ENCODE measurements at places on chromosomes 5 and 9.

- DNase-seq: no peak
Observed at GRCh38 chr5:160260006-160260775, 30.9 kb downstream of the FABP6 start.

- DNase-seq: no peak
Observed at GRCh38 chr5:154042766-154043165, 4.0 kb downstream of the MFAP3 start.

DNA sequence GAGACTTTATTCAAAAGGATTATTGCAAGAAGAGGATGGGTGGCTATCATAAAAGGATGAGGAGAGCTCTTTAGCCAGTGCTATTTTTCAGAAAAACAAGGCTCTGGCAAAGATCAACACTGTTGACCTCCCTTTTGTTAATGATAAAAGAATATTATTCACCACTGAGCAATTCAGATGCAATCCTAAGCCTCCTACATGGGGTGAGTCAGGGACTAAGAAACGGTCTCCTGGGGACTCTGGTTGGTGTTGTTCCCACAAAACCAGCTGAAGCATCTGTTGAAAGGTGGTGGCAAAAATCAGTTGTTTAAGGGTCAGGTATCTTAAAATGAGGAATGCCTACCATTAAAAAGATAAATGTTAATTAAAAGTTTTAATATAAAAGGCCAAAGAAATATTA lies 7.7 kb upstream of the GCNT1 start:
- no peak for DNase-seq

DNA sequence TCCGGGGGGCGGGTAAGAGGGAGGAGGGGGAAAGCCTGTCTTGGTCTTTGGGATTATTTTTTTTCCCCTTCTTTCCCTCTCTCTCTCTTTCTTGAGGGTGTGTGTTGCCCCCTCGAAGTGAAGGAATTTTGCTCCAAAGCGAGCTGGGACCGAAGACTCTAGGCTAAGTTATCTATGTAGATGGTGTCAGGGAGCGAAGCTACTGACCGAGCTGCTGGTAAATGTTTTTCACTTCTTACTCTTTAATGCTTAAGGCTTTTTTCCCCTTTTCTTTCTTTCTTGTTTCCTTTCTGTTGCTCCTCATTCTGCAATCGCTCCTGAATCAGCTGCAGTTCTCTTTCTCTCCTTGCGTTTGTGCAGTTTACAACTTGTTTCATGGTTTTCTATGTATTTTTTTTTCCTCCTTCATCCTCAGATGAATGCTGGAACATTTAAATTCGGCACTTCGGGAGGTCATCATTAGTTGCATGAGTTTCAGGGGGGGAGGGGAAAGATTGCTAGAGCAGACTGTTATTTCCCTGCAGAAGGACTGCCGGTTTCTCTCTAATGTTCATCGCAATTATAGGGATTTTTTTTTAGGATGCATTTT lies 1312.0 kb upstream of the WWC1 start:
- no peak for DNase-seq

DNA sequence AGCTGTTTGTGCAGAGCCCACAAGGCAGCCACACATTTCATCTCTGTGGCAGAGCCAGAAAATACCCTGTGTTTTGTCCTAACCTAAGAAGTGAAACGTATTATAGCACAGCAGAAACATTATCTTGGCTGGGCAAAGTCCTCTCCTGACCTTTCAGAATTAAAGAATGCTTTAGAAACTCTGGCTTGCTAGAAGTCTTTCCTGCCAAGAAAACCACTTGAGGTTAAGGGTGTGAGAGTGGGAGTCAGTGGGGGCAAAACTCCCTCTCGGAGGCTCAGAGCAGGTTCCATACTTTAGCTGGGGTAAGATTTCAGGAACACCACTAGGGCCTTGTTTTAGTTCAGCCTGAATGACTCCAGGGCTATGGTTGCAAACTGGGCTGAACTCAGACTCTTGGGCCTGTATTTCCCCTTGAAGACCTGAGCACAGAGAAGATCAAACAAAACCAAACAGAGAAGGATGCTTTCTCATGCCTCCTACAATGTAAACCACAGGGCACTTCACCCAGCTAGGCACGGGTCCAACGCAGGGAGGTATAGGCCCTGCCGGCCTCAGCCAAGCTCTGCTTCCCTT lies 48.0 kb downstream of the ZNF366 start:
- no peak for DNase-seq

- no peak for DNase-seq
Observed at GRCh38 chr5:56429110-56429561, 196.0 kb upstream of the ANKRD55 start.

DNA sequence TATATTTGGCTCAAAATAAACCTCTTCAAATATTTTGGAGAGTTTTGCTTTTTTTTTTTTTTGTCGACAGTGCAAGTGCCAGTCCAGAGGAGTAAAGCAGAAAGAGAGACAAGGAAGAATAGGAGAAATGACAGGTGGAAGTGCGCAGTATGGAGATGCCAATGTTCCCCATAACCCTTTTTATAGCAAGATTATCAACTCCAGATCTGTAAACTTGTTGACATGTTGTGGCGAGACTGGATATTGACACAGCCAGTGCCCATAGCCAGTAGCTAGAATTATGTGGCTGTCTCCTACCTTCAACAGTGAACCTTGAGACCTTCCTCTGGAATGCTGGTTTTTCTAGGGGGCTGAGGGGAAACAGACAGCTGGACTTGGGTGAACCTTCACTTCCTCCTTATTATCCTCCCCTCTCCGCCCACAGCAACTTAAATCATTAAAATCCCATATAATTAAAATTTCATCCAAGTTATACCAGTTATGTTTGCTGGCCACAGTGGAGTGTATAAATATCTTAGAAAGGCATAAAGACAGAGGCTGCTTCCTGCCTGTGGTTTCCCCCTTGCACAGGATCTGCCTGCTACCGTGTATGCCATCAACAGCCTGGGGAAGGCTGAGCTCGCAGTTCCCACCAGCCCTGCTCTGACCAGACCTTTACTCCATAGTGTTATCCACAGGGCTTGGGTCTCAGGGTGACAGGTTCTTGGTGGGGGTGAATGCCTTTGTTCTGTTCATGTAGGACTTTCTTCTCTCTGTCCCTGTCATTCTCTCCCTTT lies 112.3 kb upstream of the ANKH start:
- DNase-seq: no peak

GRCh38 chr9:109304347-109304746 lies 16.5 kb downstream of the EPB41L4B start:
- DNase-seq: no peak

DNA sequence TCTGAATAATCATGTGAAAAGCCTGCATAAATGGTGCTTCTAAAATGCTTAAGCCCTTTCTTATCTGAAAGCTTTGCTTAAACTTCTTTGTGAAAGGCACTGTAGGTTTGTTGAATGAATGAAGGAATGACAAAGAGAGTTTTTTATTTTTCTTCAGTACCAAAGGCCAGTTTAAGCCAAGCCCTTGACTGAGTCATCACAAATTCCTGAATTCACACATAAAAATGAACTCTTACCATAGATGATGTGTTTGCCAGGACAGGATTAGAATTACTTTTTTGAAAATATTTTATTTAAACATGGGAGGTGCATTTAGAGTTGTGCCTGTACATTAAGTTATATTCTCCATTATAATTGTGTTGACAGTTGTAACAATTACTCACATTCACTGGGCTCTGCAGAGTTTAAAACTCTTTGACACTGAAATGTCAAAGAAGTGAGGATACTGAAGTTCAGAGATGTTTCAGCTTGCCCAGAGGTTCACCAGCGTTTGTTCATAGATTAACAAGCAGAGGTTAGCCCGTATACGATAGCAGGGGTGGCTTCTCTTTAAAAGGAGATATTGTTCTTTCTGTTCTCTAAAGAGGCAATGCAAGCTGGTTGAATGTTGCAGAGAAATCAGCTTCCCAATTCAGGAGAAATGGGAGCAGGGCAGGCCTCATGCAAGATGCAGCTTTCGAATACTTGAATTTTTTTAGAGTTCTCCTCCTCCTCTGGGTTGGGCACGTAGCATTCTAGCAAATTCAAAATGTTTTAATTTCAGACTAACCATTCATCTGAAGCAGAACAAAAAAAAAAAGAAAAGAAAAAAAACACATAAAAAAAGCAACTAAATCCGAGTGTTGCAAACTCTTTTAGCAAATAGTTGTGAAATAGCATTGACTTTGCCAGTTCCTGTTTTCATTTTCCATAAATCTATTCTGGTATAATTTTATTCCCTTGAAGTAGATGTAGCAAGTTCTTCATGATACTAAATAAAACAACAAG lies 358.7 kb upstream of the KLF4 start:
- DNase-seq: no peak

GRCh38 chr5:11182441-11183080 lies 421.5 kb upstream of the DAP start:
- no peak for DNase-seq

GRCh38 chr5:125685771-125686170 lies 737.4 kb upstream of the GRAMD2B start:
- DNase-seq: peak; percentile 4

- DNase-seq: no peak
Observed at GRCh38 chr9:117697046-117697445, 7.2 kb upstream of the TLR4 start.

- no peak for DNase-seq
Observed at GRCh38 chr5:88660264-88660946, 222.6 kb downstream of the MEF2C start.

- no peak for DNase-seq
Observed at GRCh38 chr5:132629230-132629944, 28.6 kb upstream of the IL13 start.

DNA sequence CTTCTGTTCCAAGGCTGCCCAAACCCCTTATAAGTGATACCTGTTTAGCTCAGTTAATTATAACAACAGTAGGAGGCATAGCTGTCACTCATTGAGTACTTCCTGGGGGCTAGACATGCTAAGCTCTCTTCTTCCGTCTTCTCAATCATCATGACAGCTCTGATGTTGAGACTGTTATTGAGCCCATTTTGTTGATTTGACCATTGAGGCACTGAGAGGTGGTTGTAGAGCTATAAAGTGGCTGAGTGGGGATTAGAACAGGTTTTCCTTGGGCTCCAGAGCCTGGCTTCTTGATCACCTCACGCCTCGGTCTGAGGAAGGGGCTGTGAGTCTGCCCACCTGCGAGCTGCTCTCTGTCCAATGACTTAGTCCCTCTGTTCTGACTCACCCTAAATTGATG lies 26.0 kb upstream of the RPL26L1 start:
- no peak for DNase-seq

DNA sequence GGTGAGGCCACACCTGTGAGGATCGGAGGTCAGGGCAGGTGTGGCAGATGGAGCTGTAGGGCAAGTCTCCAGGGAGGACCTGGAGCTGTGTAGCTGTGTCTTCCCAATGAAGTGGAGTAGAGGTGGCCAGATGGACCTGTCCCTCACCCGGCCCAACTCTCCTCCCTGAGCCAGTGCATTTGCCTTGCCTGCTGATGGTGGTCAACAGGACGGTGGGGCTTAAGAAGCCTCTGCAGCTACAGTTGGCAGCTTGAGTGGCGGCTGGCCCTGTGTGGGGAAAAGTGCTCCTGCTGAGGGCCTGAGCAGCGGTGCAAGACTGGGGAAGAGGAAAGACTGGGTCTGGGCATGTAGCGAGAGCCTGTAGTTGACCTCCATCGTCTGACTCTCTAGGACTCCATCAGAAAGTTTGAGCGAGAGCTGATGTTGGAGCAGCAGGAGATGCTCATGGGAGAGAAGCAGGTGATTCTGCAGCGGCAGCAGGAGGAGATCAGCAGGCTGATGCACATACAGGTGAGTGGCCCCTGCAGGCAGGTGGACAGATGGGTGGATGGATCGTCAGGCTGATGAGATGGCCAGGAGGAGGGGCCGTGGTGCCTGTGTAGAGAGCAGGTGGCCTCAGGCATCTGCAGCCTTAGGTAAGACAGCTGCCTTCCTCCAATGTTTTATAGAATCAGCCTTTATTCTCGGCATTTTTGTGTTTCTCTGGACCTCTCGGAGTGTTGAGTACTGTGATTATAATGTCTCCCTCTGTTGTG lies 24.9 kb downstream of the PITX1 start:
- no peak for DNase-seq

GRCh38 chr9:113543982-113544303 lies 80.4 kb downstream of the RGS3 start:
- DNase-seq: no peak

- no peak for DNase-seq
Observed at GRCh38 chr9:124357721-124358361, 57.4 kb downstream of the PSMB7 start.

DNA sequence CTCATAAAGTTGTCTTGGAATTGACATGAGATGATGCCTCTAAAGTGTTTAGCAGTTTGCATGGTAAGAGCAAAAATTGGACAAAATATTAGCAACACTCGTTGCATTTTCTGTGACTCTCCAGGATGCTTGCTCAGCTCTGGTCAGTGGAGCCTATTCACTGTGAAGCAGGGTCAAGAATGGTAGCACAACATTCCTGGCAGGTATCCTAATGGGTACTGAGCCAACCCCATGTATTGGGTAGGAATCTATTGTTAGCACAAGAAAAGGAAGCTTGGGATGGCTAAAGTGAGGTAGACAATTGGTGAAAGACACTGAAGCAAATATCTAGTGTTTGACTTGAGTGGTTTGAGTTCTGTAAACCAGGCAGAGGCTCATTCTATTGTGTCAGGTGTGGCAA lies 10.4 kb upstream of the ACTBL2 start:
- DNase-seq: no peak

GRCh38 chr9:124795881-124796431 lies 19.0 kb downstream of the OLFML2A start:
- DNase-seq: no peak
